CD4-positive, alpha-beta memory T cell (primary cell): ENCODE measurements at places on chromosomes 12 and 14.

- DNase-seq, result no peak
Measured at GRCh38 chr14:68268197-68268596, 448.6 kb downstream of the RAD51B start.

GRCh38 chr14:63501429-63501828 lies 41.7 kb downstream of the PPP2R5E start:
- DNase-seq, result no peak

DNA sequence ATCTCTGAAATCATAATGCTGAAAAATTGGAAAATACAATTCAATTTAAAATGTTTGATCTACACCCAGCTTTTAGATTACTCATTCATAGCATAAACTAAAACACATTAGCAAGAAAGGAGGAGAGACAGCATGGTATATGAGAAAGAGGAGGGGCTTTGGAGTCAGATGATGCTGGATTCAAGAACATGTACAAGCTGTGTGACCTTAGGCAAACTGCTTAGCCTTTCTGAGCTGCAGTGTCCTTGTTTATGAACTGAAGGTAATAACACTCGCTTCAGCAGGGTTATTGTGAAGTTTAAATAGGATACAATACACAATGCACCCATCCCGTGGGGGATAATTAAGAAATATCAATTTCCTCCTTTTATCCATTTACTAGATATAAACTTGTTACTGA lies 79.2 kb downstream of the MAP1LC3B2 start:
- no peak for DNase-seq

DNA sequence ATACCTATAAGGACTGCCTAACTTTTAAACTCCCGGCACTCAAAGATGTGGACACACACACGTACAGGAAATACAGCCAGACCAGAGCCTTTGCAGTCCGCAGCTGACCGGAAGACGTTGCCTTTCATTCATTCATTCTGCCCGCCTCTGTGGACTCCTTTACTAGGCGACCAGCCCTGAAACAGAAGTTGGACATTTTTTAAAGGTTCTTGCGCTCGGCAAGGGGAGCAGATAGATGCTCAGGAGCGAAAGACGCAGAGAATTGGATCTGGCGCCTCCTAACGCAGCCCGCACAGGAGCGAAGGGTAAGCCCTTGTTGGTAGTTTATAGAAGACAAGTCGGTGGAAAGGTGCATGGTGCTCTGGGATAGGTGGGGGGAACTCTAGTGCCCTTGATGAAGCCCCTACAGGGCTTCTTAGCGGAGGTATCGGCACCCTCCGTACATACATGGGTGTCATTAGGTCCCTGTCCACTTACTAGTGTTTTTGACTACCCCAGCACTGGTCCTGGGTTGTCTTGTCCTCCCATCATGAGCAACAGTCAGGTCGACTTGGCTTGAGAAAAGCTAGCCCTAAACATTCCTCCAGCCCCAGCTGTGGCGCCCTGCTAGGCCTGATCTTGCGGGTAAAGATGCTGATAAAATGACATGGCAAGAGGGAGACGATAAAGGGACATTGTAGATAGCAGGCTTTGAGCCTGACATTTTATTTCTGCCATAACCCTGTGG lies at the start of gene KDM2B:
Gene KDM2B (minus strand): TSS at position 65 of the 727 bp plus-strand sequence. CDS start 112 bp downstream, outside the sequence.
- peak; percentile 27 for DNase-seq

DNA sequence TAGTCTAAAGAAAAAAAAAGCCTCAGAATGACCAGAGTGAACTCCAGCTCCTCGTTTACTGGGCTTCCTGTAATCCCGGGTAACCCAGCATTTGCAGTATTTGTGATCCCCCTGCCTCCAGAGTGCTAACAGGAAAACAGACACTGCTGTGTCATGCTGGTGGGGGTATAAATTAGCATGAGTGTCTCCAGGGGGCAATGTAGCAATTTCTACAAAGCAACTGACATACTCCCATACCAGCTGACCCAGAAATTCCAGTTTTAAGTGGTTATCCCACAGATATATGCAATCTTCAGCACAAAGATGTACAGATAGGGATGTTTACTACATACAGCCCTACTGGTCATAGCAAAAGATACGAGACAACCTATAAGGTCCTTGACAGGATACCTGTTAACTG lies 18.8 kb downstream of the TTC7B start:
- DNase-seq, result no peak

DNA sequence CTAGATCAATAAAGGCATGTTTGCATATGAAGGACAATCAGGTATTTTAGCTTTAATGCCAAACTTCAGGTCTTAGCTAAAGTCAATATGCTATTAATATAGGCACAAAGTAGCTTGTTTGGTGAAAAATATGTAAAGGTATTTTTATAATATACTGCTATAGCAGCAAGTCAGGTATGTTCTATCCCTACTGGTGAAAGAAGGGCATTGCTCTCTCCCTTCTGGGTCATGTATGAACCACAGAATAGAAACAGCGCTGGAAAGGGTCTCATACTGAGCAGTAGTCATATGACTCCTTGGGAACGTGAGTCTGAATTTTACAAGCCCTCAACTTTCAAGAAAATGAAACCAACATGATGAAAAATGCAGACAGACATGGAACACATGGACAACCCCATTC lies 314.6 kb downstream of the GRIN2B start:
- no peak for DNase-seq

GRCh38 chr12:43332977-43333640 lies 218.9 kb downstream of the ADAMTS20 start:
- DNase-seq, result no peak

DNA sequence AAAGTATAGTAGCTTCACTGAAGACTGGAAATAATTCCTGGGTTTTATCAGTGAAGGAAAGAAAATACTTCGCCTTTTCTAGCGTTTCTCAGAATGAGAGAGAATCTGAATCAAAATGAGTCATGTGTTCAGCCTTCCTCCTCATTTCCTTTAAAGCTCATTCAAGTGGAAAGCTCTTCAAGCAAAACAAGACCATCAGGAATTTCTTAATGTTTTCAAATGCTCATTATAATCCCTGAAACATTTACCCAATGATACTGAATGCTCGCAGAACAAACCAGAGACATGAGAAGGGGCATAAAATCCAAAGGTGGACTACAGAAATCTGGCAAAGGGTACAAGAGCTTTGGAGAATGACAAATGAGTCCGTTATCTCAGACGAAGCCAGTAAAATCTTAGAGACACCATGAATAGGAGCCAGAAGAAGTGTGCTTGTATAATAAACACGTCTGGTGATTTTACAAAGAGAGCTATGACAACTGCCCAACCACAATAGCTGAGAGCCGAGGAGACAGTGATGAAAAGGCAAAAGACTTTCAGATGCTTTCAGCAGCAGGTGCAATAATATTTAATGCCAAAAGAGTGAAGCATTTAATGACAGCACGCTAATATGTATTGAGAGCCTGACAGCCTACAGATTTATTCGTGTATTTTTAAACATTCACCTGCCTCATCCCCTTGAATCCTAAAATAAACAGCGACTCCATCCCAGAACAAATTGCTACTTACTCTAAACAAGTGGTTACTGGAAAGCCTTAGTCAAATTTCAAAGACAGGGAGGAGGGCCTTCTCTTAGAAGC lies 19.0 kb downstream of the SPRING1 start:
- DNase-seq, result no peak

GRCh38 chr12:1919763-1920162 lies 1.3 kb upstream of the CACNA2D4 start:
- no peak for DNase-seq

DNA sequence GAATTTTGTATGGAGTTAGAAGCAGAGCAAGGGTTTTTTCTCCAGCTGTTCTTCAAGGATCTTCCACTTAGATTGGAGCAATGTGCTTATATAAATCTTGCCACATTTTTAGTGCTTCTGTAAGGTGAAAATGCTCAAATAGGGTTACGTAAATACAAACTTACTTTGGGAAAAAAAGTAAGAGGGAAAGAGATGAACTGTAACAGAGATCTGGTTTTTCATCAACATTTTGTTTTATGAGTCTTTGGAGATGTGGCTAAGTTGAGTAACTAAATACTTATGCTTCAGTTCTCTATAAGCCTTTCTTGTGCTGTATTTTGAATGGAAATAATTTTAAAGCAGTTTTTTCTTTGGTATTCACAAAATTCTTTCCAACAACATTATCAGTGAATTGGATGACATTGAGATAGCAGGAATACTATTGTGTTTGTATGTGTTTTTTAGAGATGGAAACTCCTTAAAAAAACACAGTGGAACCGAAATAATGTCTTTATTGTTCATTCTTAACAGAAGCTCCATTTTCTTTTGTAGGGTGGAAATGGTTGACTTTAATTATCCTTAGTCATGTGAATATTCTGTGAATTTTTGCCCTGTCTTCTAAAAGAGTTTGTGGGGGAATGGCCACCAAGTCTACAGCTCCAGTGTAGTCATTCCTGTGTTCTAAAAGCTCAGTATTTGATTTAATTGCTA lies 45.7 kb downstream of the NPAS3 start:
- DNase-seq, result no peak

DNA sequence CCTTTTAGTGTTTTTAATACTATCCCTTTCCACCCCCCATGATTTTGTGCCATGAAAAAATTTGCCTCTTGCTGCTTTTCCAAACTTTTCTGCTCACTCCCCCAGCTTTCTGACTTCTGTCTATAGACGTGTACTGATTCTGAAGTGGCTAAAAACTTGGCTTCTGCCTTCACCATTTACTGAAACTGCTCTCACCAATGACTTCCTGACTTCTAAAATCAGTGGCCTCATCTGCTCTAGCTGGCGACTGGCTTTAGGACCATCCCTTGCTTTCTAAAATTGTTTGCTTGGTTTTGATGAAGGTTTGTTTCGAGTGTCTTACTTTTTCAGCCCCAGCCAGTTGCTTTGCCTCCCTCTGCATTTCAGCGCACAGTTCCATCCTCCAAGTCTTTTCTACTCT lies 145.3 kb downstream of the HELB start:
- DNase-seq, result no peak

GRCh38 chr14:101476916-101477553 lies 84.3 kb upstream of the DIO3 start:
- no peak for DNase-seq

DNA sequence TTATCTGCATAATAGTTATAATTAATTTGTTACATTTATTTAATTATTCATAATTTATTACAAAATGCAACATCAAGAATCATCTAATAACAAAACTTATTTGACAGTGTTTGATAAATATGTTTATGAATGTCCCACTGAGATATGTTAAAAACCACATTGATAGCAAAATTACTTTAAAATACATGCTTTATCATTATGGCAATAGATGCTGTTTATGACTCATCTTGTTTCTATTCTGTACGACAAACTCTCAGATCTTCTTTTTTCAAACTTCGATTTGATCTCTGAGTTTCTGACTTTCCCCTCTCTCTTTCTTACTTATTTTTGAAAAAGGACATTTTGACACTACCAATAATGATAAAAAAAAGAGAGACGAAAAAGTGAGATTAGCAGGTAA lies 56.8 kb upstream of the LRRK2 start:
- DNase-seq, result no peak

DNA sequence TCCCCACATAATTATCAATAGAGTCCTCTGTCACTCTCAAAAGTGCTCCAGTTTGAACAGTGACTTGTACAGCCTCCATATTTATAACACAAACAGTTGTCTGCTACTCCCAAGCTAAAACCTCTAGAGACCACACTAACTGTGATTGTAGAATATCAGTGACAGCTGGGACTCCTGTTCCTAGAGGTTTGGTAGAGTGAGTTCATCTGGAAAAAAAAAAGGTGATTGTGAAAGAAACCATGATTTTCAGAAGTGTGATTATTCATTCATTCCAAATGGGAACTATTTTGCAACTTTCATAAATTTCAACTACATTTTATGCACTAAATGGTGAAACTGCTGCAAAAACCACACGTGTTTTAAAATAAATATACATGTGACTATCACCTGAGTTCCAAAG lies 128.0 kb upstream of the PLXNC1 start:
- no peak for DNase-seq

DNA sequence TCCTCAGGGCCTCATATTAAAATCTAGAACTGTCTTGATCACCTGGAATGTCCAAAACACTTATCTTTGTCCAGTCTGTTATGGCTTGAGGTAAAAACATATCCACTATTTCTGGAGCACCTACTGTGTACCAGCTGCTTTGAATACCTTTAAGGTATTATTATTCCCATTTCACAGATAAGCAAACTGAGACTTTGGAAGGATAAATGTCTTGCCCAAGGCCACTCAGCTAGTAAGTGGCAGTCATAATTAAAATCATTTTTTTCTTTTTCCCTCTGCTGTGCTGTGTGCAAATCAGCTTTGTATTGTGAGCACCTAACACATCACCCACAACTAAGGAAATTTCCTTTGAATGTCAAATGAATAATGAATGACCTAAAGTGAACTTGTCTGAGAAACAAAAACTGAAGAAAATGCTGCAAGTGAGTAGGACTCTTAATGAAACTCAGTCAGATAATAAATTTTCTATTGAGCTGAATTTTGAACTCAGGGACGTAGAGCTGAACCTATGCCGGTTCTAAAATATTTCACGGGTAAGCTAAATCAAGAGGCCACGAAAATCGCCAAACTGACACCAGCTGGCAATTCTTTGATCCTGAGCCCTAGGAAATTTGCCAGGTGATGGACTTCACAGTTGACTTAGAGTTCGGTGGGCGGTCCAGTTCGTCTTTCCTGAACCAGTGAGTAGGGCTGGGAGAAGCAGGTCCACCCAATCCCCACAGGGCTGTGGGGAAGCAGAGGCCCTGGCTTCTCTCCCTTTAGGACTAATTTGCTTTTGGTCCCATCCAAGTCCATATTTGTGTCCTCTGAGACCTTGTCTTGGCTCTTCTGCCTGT lies 159.7 kb upstream of the PWP1 start:
- no peak for DNase-seq

DNA sequence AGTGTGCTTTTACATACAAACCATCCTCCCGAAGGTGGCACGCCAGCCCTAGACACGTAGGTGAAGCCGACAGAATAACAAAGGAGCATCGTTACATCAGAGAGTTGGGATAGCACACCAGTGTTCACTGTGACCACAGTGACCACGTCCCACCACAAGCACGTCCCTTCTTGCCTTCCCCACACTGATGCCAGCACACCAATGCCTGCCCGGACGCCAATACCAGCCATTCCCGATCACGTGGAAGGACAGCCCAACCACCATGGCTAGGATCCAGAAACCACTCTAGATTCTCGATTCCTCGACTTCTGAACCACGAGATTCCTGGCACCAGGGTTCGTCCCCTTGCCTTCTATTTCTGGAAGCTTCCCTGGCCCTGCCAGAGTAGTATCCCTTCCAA lies 48.0 kb upstream of the GPR68 start:
- DNase-seq, result no peak

DNA sequence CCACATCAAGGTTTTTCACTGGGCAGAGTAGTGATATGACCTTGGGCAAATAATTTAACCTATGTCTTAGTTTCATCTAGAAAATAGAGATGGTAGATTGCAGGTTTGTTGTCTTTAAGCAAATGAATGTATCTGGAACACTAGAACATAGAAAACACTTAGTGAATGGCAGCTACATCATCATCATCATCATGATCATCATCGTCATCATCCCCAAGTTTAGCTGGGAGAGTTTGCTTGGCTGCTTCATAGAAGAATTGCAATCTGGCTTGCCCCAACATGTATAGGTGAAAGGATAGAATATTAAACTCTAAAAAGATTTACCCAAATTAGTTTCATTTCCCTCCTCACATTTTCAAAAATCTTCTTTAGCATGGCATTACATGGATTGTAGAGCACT lies 91.3 kb upstream of the TMEM260 start:
- no peak for DNase-seq

GRCh38 chr12:89347325-89347829 lies 4.9 kb downstream of the DUSP6 start:
- DNase-seq, result no peak
